ENCODE measurements at places on chromosomes 7 and 10.

- no peak for DNase-seq
Measured at GRCh38 chr10:92356041-92356440, 65.1 kb downstream of the MARCHF5 start.

DNA sequence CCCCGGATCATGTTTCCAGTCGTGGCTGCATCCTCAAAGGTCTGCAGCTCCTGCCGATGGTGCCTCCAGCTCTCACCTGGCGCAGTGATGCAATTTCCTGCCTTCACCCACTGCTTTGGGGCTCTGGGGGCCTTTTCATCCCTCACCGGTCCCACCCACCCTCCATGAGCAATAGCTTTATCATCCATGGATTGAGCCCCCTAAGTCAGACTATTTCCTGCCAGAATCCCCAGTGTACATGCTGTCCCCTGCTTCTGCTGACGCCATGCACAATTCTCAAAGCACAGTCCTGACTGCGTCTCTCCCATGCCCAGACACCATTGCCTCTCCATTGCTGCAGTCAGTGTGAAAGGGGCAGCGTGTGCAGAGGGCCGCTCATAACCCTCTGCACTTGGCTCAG is 49.7 kb downstream of the FAM241B start:
- no peak for DNase-seq

DNA sequence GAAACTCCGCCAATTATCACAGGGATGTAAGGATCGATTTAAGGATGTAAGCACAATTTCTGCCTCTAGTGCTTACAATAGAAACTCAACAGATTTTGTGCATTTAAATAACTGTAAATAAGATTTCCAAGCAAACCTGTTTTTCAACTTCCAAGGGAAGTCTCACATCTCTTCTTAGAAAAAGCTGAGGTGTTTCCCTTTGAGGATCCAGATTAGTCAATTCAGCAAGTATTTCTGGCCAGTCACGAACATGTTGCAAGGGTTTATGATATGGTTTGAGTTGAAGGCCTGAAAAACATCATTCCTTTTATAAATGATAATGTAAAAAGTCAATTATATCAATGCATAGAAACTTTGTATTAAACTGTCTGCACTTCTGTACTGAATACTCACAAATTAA is 23.9 kb downstream of the KRIT1 start:
- DNase-seq: no peak

GRCh38 chr7:1130021-1130990 is 29.7 kb downstream of the ZFAND2A start:
- no peak for DNase-seq

GRCh38 chr7:83559887-83560286 is 89.1 kb downstream of the SEMA3E start:
- no peak for DNase-seq

- peak; percentile 22 for DNase-seq
Measured at GRCh38 chr10:6642876-6643275, 62.8 kb upstream of the PRKCQ start.

GRCh38 chr10:131579251-131580071 is 267.9 kb upstream of the TCERG1L start:
- no peak for DNase-seq

DNA sequence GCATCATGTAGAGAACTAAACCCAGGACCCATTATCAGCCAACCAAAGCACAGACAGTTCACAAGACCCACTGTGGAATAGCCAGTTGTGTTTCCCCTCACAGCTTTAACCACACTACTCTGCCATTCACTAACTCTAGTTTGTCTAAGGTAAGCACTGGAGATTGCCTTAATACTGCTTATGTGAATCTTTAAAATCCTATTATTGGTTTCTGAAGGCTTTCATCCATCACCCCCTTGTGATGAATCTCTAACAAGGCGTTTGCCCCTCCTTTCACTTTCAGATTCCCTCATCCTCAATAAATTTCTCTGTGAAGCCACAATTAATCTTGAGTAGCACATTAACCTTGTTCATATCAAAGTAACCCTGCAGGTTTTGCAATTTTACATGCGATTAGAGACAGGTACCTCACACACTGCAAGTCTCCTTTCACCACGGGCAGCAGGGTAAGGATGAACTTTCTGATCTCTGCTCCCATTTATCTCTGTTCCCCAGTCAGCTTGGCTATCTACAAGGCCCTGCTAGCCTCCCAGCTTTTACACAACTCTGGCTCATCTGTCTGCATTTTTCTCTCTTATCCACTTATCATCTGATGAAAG is 785.6 kb downstream of the REEP3 start:
- no peak for DNase-seq

- DNase-seq: no peak
Measured at GRCh38 chr10:43421519-43421918, 12.5 kb upstream of the HNRNPF start.

DNA sequence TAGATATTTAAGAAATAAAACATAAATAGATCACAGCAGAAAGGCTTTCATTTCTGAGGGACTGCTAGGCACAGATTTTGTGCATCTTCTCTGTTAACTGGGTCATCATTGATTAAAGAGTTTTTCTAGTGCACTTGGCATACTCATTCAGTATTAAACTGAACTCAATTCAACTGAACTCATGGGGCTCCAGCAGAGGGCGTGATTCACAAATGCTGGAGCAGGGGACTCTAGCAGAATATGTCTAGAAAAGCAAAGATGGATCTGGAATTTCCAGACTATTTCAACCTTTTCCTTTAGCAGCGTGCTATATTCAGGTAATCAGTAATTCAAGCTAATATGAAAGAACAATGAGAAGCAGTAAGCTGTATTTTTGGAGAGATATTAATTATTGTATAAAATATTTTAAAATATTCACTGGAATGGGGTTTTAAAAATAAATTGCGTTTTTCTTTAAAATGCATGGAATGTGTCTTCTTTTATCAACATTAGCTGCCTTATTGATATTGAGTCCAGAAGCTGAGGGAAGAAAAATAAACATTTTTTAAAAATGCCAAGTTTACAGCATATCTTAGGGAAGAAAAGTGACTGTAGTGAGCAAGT is 296.8 kb upstream of the CACNA2D1 start:
- peak; percentile 13 for DNase-seq

DNA sequence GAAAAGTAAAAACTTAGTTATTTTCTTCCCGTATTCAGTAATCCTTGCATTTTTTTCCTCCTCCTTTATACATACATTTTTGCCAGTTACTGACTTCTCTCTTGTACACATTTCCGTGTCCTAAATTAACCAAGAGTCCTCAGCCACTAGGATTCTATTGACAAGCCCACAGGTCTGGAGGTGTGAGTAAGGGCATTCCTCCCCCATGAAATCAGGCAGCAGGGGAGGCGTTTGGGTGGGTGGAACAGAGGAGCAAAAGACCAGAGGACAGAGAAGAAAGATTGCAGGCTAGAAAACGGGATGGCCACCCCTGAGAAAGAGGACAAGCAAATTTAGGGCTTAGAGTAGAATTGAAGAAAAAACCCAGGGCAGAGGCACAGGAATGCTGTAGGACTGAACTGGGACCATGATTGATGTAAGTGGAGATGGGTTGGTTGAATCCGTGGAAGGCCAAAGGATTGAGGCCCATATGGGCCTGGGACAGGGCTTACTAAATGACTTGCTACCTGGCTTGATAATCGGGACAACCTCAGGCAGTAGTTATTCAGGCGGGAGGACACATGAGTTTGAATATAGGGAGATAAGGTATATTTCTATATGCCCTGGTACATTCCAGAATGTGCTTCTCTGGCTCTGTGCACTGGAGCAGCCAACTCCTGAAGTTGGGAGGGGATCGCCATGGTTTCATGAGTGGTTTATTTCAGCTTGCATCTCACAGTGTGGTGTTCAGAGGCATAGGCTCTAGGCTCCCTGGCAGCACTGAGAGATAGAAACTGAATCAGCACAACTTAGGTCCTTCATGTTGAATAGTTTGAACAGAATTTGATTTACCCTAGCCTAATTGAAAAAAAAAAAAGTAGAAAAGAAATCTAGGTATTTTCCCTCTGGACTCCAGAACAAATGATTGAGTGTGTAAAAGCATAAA is 28.0 kb downstream of the IKZF1 start:
- peak; percentile 23 for DNase-seq

GRCh38 chr7:157355784-157356511 is 19.1 kb downstream of the DNAJB6 start:
- no peak for DNase-seq

DNA sequence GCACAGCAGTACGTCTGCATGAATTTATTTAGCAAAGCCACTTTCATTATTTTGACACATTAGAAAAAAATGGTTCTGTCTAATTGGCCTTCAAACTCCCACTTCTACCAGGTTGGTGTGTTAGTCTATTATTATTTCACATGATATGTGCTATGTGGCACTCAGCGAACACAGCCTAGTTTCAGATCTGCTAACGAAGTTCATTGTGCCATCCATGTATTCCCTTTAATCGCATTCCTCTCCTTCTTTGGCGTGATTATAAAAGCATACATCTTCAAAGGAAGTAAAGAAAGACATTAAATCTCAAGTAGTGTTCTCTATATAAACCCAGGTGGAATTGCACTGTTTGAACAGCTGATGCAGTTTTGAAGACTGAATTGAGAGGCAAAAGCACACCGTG is 96.4 kb upstream of the CACNA2D1 start:
- no peak for DNase-seq

DNA sequence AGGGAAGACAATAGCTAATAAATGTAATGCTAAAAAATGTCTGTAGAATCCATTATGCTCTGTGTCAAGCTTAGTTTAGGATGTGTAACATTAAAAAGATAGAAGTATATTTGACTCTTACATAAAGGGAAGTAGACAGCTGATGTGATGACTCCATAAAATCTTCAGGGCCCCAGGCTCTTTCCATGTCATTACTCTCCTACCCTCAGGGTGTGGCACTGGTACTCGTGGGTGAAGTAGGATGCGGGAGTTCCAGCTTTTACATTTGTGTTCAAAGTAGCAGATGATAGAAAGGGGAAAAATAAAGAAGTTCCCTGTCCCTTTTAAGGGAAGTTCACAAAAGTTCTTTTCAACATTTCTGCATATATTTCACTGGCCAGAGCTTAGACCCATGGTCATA is 157.1 kb downstream of the TSPAN12 start:
- no peak for DNase-seq

- no peak for DNase-seq
Measured at GRCh38 chr7:28032738-28033380, 147.7 kb downstream of the JAZF1 start.

GRCh38 chr10:35208536-35208935 is 81.9 kb downstream of the CREM start:
- DNase-seq: peak; percentile 79

GRCh38 chr10:75040576-75040975 is 70.9 kb upstream of the SAMD8 start:
- DNase-seq: no peak

DNA sequence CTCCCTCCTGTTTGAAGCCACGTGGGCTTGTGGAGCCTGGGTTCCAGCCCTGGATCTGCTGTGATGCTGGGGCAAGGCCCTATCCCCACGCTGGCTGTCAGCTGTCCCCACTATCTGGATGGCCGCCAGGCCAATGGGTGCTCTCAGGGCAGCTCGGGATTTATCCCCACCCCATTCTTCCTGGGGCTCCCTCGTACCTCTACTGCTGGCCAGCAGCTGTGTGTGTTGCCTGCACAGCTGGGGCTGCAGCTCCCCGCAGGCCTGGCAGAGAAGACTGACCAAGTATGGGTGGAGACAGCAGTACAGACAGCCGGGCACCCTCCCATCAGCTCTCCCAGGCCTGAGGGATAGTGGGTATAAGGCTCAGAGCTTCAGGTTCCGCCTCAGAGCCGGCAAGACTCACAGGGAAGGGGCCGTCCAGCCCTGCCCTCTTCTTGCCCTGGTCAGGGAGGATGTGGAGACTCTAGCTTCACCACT is 13.6 kb downstream of the CLIP2 start:
- no peak for DNase-seq

- peak; percentile 62 for DNase-seq
Measured at GRCh38 chr10:50417886-50418830, 166.8 kb upstream of the ASAH2 start.

GRCh38 chr7:46581268-46581667 is 660.2 kb upstream of the IGFBP3 start:
- DNase-seq: no peak

GRCh38 chr7:122092964-122093797 is 50.9 kb downstream of the AASS start:
- DNase-seq: peak; percentile 59
